Breast epithelium (tissue), 4 donors: ENCODE measurements at places on chromosomes 4 and X. TPM values are rescaled to one million over a fixed set of nuclear protein-coding genes. Genes with fewer than 3 reads are reported as not detected.

DNA sequence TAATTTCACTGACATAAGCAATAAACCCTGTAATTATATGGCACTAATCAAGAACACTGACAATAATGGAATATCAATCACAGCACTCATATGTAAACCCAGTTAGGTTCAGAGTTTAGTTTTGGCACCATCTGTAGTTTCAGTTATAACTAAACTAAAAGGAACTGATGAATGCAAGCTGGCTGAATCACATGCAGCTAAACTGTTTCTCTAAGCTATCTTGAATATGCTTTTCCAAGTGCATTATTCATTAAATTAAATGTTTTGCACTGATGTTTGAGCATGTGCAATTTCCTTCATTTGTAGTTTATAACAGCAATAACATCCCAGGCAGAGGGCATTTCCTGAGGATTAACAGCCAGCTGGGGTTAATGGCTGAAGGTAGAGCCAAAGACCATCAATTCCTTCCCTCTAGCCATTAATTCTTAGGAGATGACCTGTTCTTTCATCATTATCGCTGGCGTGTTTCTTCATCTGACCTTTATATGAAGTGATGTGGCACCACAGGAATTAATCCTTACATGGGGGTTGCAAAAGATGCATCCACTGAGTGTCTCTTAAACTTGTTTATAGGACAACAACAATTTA, 562.8 kb upstream of the IGFBP7 start:
- no peak for DNase-seq

DNA sequence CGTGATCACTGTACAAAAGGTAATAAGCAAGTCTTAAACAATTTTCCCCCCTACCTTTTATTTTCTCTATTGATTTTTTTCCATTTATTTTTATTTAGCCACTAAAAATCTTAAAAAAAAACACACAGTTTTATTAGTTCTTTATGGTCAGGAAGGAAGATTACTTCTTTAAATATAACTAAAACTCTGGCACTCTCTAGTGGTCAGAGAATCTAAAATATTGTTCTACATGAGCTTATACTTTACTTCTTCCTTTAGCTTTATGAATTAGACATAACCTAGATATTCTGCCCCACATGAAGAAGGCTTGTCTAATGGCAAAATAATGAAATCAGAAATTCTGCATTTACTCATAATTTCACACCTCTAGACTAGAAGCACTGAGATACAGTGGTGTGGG, 135.2 kb downstream of the PDE5A start:
- no peak for DNase-seq

- no peak for DNase-seq
These were observed 510.1 kb downstream of the GALNTL6 start for GRCh38 chr4:172323288-172323687.

- DNase-seq: no peak
These were observed 5.1 kb upstream of the OCRL start for GRCh38 chrX:129534816-129535578.

DNA sequence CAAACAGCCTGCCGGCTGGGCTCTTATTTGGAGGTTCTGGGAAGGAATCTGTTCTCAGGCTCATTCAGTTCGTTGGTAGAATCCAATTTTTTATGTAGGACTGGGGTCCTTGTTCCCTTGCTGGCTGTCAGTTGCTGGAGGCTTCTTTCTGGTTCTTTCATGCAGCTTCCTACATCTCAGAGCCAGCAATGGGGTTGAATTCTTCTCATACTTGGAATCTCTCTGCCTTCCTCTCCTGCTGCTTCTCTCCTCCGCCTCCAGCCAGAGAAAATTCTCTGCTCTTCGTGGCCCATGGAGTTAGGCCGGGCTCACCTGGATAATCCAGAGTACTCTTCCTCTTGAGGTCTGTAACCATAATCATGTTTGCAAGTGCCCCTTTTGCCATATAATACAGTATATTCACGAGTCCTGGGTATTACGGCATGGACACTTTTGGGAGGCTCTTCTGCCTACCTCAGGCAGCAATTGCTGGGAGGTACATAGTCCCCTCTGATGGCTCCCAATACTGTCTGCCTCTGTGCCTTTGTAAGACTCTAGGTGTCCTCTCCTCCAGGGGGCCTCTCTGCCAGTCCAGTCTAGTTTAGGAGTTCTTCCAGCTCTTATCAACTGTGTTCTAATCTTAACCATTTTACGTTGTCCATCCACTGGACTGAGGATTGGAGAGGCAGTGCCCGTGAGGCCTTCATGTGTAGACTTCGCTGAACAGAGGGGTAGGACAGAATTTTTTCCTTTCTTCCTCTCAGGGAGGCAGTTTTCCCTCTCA, 2.2 kb downstream of the TRMT44 start:
- DNase-seq: no peak

DNA sequence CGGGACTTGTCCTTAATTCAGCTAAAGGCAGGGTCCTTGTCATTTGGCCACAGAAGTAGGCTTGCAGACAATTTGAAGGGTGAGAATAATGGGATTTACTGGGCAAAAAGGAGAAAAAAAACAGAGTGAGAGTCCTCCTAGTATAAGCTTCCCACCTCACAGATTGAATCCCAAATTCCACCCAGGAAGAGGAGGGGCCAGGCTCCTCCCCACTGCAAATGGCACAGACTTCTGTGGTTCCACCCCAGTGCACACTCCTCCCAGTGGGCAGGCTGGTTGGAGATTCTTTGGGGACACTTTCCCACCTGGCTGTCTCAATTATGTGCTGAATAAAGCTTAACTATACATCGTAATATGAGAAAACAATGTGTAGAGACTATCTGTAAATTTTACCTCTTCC, 31.6 kb downstream of the MEPE start:
- DNase-seq: no peak

XPNPEP2 gene
- 12.8 TPM for total RNA-seq

GRCh38 chrX:119655125-119655524, 37.8 kb downstream of the SEPTIN6 start:
- DNase-seq: no peak

CSAG3 gene
- not detected for total RNA-seq

RPA4 gene
- 4.6 TPM for total RNA-seq
